ENCODE measurements at places on chromosomes 3 and 15. TPM values are rescaled to one million over a fixed set of nuclear protein-coding genes. Genes with fewer than 3 reads are reported as not detected.

Gene LRRIQ4
- total RNA-seq = not detected

Gene CNTN3
- total RNA-seq = 0.84 TPM

Gene SLC2A2
- 506 TPM for total RNA-seq

DNA sequence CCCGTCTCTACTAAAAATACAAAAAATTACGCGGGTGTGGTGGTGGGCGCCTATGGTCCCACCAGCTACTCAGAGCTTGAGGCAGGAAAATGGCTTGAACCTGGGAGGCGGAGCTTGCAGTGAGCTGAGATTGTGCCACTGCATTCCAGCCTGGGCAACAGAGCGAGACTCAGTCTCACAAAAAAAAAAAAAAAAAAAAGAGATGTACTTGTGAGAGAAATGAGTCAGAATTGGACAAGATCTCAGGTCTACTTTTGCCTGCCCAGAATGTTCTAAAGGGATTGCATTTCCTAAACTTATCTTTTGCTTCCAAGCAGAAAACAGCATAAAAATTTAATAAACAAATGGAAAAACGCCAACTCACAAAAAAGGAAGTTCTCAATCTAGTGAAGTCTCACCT, 167.5 kb downstream of the NR2F2 start:
- DNase-seq = no peak

DNA sequence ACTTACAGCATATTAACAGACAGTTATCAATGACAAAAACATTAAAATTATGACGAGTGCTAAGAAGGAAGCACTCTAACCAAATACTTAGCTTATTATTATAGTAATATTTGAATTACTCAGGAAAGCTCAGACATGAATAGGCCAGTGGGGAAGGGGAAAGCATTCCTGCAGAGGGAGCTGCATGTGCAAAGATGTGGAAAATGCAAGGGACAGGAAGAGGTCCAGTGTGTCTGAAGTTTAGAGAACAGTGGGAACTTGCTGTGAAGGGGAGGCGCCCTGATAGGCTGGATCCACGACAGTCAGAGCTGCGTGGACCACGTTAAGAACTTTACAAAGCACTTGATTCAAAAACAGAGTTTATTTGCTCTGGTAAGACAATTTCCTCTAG, 1.2 kb upstream of the SPICE1 start:
- no peak for DNase-seq

DNA sequence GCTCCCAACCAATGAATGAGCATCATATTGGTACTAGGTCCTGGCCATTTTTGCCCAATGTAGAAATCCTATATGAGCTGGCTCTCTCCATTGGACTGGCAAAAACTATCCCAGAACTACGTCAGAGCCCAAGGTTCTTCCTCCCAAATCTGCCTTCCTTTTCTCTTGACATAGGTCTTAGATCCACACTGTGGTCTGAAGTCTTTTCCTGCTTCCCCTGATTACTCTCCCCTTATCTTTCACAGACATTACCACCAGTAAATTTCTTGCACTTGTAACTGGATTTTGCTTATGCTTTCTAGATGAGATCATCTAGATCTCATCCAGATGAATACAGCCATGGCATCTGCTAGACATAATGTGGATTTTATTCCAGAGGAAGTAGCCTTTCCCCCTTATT, 141.2 kb upstream of the GADL1 start:
- no peak for DNase-seq

- no peak for DNase-seq
Measured at GRCh38 chr3:178562143-178562946, 26.1 kb downstream of the KCNMB2 start.

DNA sequence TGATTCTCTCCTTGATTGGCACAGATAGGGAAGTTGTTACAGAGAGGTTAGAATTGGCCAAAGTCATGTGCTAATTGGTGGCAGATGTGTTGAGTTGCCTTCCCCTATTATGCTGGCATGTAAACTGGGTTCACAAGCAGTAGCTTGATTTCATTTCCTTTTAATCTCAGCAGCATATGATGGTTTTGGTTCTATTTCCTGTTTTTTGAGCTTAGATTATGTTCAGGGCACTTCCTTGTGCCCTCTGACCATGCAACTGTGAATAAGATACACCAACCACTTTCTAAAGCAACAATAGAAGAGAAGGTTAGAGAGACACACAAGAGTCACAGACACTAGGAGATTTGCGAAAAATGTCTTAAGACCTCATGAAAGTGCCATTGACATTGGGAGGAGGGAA, 16.5 kb downstream of the HPS3 start:
- DNase-seq = no peak

DNA sequence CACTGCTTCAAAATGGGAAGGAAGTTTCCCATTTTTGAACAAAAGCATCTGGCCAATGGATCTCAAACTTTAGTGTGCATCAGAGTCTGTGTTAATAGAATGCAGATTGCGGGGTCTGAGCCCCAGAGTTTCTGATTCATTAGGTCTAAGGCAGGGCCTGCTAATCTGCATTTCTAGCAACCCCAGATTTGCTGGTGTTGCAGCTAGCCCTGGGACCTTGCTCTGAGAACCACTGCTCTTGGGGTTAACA, 30.7 kb upstream of the USP3 start:
- no peak for DNase-seq

DNA sequence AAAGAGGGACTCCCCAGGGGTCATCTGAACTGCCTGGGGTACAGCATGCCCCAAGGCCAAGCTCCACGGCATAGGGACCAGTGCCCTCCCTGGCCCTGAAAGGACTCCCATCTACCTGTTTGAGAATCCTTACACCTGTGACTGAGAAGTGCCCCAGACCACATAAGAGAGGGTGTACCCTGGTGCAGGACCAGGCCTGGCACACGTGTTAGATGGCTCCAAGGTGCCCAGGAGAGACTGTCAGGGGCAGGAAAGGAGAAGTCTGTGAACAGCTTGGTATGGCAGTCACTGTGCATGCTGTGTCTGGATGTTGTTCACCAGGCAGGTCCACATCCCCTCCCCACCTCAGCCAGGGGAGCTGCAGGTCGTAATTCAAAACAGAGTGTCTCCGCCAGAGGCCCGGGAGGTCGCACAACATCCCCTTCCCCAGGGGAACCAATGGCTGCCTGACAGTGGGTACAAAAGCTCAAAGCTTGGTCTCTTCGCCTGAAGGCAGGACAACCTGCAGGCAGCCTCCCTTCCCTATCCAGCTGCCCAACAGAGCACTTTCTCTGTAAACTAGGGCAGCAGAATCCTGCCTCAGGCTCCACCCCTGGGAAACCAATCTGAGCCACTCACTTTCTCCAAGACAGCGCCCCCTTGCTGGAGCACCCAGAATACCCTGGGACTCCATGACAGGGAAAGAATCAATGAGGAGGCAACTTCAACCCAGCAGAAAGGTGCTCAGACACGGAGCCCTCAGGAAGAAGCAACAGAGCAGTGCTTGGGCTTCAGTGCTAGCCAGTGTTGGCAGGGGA, 3.9 kb downstream of the NUP210 start:
- no peak for DNase-seq

DNA sequence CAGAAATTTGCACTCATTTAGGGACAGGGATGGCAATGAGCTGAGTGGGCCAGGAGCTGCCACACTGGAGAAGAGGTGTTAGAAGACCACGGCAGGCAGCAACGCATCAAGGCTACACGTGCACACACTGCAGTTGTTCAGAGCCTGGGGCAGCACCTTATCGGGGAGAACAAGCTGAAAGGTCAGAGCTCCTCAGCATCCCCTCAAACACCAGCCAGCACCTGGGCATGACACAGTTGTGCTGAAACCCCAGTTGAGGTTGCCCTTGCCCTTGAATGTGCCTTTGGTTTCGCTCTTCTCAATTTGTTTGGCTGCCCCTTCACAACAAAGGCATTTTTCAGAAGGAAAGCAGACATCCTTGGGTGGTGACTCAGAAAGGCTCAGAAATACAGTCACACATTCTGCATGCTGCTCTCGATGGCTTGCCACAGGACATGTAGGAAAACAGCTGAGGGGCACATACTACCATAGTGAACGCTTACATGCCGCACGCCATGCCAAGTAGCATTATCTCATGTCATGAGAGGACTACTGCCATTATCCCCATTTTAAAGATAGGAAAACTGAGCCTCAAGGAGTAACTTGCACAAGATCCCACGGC, 57.6 kb downstream of the ST8SIA2 start:
- no peak for DNase-seq

- DNase-seq = no peak
Measured at GRCh38 chr3:189419038-189419437, 212.2 kb upstream of the TP63 start.

- DNase-seq = no peak
Measured at GRCh38 chr15:47720555-47720954, 3.2 kb downstream of the SEMA6D start.

DNA sequence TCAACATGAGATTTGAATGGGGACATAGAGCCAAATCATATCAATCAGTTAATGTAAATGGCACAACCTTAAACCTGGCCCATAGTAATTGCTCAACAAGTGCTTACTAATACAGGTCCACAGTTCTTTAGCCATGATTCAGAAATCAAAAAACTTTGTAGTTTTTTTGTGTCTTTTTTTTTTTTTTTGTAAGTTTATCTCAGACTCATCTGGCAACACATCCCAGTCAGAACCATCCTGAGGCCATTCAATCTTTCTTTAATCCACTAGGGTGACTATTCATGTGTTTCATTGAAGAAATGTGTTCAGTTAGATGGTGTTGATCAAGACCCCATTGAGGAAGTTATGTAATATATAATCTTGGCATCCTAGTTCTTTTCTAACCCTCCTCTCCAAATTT, 65.4 kb downstream of the ABI3BP start:
- DNase-seq = no peak

GRCh38 chr3:184784731-184785500, 27.1 kb upstream of the VPS8 start:
- DNase-seq = no peak

DNA sequence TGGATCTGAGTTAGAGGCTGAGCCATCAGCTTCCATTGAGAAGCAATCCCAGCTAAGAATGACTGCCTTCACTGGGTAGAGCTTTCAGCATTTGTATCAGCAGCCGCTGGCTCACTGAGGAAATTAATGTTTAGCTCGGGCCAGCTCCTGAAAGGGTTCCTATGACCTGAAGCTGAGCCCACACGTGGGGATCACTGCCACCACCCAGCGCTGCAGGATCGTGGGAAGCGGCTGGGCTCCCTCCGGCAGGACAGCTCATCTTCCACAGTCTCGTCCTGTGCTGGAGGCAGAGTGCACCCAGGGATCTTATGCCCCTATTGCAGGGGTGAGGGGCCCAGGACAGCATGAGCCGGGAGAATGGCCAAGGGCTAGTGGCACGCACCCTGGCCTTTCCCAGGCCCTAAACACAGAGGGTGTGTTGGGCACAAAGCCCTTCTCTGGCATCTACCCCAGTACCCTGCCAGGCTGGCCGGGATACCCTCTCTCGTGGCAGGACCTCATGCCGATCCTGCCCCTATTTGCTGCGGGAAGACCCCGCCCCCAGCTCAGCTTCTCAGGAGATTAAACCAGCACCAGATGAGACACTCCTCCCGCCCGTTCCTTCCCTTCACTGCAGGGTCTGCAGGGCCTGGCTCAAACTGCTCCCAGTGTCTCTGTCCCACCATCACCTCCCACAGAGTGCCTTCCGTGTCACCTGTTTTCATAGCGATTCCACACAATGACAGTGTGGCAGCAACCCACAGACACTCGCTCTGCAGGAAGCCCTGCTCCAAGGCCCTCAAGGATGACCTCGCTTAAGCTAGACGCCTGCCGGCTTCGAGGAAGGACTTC, 28.5 kb downstream of the KLHL25 start:
- DNase-seq = no peak

GRCh38 chr3:129938140-129938930, 36.2 kb upstream of the TRH start:
- no peak for DNase-seq

GRCh38 chr3:39108200-39108710, 775 bp downstream of the TTC21A start:
- peak; percentile 30 for DNase-seq

DNA sequence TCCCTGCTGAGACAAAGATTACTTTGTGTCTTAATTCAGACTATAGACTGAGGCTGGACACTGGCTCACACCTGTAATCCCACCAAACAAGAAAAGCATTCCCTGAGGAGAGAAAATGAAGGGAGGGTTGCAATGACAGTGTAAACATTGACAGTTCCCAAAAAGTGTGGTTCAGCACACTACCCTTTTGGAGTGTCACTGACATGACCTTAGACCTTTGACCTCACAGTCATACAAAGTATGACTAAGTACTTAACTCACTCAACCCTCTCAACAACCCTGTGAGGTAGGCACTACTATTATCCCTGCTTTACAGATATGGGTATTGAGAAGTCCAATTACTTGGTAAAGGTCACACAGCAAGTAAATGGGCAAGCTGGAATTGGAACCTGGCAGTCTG, 341.7 kb downstream of the LRRC3B start:
- no peak for DNase-seq

DNA sequence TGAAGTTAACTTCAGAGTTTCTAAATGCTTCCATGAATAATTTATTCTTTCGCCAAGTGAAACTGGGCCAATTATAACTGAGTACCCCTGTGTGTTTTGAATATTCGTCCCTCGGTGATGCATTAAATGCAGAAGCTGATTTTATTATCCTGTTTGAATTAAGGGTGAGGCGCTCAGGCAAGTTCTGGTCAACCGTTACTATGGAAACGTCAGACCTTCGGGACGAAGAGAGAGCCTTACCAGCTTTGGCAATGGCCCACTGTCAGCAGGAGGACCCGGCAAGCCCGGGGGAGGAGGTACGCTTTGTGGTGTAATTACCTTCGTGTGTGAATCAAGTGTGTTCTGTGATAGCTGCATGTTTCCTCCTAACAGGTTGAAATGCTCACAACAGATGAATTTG, 239.8 kb downstream of the ITPR1 start:
- no peak for DNase-seq

DNA sequence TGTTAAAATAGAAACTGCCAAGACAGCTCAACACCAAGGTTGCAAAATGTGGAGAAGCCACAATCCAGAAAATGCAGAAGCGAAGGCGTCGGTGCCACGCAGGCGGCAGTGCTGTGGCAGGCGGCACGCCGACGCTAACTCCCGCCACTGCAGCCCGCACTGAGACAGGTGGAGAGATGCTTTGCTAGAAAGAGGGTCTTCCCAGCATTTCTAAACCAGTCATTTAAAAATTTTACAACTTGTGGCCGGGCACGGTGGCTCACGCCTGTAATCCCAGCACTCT, 23.2 kb downstream of the CYFIP1 start:
- no peak for DNase-seq

DNA sequence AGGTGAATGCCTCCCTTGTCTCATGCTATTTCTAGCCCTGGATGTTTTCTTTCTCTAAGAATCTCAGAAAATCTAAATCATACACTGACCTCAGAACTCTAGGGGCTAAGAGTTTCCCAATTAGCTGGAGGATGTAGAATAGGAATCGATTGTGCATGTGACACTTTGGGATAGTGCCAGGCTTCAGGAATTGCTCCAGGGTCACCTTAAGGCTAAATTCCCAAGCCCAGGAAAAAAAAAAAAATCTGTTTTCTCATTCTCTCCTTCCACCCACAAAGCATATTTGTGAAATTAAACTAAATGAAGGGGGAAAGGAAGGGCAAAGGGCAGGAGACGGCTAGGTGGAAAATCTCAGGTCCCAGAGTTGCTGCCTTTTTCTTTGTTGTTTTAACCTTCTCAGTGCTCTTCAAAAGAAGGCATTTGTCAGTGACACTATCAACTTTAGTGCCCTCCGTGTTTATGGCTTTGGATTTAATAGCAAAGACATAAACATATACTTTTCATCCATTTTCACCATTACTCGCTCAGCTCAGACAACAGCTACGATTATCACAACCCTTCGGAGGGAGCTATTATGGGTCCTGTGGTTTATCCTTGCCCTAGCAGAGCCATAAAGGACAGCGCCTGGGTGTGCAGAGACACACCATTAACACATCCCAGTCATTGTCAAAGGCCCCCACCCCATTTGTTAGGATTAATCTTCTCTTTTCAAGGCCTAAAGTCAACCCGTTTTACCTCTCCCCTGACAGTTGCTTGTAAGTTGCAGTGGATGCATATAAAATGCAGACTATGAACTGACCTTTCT, 271.7 kb downstream of the PDZRN3 start:
- DNase-seq = no peak

Data from liver (tissue), 10 donors.